CMK (cell line): ENCODE measurements at places on chromosomes 11 and 22.
A peak's percentile ranks its signal among the peaks of the same experiment; 100 is the strongest.

GRCh38 chr22:39388261-39389011 lies 11.1 kb upstream of the TAB1 start:
- DNase-seq, result peak; percentile 54

DNA sequence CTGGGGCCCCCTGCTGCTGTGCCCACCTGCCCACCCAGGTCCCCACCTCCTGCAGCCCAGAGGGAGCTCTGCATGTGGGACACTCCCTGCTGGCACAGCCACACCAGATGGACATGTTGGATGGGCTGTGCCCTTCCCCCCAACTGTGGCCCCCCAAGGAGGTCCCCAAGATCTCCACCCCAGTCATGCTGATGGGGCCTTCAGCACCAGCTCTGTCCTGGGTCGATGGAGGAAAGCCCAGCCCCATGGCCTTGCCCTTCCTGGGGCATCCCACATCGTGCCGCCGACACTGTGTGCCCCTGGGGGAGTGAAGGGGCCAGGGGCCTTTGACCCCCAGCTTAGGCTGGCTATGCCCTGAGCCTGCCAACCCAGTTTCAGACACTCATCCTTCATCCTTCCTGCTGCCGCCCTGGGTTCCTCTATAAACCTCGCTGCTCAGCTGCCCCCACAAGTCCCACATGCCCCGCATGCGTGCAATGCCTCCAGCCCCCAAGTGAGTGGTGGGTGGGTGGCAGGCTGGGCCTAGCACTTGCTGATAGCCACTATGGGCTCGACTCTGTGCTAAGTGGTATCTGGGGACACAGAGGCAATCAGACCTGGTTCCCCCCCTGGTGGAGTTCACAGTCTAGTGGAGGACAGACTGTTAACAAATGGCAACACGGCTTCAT lies 3.9 kb upstream of the DPP3 start:
- no peak for DNase-seq

- DNase-seq, result no peak
These were observed 44.3 kb downstream of the RASSF10 start for GRCh38 chr11:13053255-13053917.

GRCh38 chr11:21289686-21290085 lies 620.3 kb downstream of the NELL1 start:
- no peak for DNase-seq

- no peak for DNase-seq
These were observed 40.6 kb downstream of the MUC6 start for GRCh38 chr11:995752-996420.

GRCh38 chr11:43548916-43549315 lies 131.6 kb upstream of the HSD17B12 start:
- no peak for DNase-seq

DNA sequence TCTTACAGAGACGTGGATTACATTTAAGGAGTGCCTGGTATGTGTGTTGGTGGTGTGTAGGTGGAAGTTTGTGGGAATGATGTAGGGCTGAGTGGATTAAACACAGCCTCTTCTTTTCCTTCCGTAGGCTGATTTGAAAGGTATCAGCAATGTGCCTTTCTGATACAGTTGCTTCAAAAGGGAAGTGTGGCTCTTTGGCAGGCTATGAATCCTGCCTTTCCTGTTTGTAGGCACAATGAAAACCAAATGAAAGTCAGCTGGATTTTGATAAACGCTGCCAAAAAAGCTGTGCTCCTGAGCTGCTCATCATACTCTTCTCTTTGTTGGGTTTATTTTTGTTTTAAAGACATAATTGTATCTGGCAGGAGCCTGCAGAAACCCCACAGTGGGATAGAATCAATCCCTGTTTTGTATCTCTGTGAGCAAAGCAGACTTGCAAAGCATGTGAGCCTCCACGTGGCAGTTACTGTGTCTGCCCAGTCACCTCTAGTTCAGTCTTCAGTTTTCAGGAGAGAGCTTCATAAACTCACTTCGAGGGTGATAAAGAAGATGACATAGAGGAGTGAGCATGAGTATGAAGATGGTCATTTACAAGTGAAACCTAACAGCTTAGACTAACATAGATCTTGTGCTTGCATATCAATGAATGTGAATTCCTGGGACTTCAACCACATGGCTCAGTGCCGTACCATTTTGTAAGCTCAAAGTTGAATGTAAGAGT lies 655.7 kb upstream of the KIRREL3 start:
- no peak for DNase-seq

- DNase-seq, result no peak
These were observed 4.1 kb upstream of the NR1H3 start for GRCh38 chr11:47253660-47254059.

DNA sequence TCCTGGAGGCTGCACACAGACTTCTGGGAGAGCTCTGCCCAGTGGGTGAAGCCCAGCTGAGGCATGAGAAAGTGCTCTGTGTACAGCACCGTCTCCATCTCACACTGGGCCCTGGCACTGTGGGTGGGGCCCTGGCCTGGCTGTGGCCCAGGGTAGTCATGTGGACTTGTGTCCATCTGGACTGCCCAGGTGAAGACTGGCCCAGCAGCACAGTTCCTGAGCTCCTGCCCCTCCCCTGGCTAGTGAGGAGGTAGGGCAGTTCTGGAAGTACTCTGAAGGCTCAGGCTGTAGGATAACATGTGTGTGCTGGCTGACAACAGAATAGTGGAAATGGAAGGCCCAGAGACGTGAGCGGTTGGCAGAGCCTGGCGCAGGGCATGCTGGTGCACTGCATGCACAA lies 35.4 kb downstream of the RSPH14 start:
- DNase-seq, result no peak
